HCT116 (cell line): ENCODE measurements at places on chromosomes 2 and 18. TPM values are rescaled to one million over a fixed set of nuclear protein-coding genes. Genes with fewer than 3 reads are reported as not detected.

GRCh38 chr2:152348388-152348787, 13.4 kb downstream of the FMNL2 start:
- no peaks in the 10 kb centered on the region for H3K36me3 ChIP-seq
- H3K4me3 ChIP-seq, result no peak overlapping the region
- no peaks in the 10 kb centered on the region for H3K27me3 ChIP-seq
- DNase-seq, result no peak
- H3K4me1 ChIP-seq, result peaks cover 6% of the 10 kb centered on the region; the same call in 1 of the 2 replicates
- H3K27ac ChIP-seq, result no peak overlapping the region

SPOPL gene
- total RNA-seq, result 48.3 TPM

GRCh38 chr2:15861898-15862297, 78.5 kb upstream of the MYCN start:
- no peak overlapping the region for H3K4me3 ChIP-seq
- no peaks in the 10 kb centered on the region for H3K4me1 ChIP-seq
- no peak for DNase-seq
- peaks cover 13% of the 10 kb centered on the region for H3K27me3 ChIP-seq
- H3K36me3 ChIP-seq, result no peaks in the 10 kb centered on the region

GATA6 gene
- total RNA-seq, result 3.3 TPM

NPAS2 gene
- 20.4 TPM for total RNA-seq

DNA sequence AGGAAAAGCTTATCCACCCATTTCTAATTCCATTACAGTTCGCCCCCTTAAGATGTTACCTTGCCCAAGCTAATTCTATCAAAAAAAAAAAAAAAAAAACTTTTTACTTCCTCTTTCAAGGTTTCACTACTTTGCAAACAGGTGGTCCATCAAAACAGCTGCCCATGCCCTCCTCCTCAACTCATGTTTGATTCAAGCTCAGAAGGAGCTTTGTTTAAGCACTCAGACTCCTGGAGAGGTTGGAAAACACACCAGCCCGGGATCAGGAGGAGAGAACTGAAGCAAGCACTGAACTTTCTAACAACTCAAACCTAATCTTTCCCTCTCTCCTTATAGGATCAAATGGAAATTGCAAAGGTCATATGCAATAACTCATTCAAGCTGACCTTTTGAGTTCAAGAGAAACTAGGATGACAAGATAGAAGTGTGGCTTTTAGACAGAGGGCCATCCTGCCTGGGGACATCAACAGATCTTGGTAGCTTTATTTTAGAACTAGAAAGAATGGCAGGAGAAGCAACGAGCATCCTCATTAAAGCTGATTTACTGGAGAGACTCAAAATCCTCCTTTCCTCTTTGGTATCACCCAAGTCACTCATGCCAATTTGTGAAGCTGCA, 28.3 kb upstream of the FZD7 start:
- H3K36me3 ChIP-seq, result no peaks in the 10 kb centered on the region
- H3K27me3 ChIP-seq, result no peaks in the 10 kb centered on the region
- no peaks in the 10 kb centered on the region for H3K4me1 ChIP-seq
- no peak for DNase-seq
- H3K4me3 ChIP-seq, result no peak overlapping the region

DNA sequence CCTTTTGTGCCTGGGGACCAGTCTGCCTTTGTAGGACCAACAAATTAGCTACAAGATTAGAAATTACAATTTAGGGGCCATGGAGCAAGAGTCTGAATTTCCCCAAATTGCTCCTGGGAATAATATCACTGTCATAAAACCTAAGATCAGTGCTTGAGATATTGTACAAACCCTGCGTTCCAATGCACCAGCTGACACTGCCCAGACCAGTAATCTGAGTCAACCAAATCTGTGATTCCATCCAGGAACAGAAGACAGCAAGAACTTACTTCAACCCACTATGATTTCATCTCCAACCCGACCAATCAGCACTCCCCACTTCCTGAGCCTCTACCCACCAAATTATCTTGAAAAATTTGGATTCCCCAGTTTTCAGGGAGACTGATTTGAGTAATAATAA, 1305.0 kb upstream of the NRXN1 start:
- H3K27ac ChIP-seq, result no peak overlapping the region
- H3K4me3 ChIP-seq, result no peak overlapping the region
- H3K27me3 ChIP-seq, result no peaks in the 10 kb centered on the region
- no peaks in the 10 kb centered on the region for H3K4me1 ChIP-seq
- no peak for DNase-seq

DNA sequence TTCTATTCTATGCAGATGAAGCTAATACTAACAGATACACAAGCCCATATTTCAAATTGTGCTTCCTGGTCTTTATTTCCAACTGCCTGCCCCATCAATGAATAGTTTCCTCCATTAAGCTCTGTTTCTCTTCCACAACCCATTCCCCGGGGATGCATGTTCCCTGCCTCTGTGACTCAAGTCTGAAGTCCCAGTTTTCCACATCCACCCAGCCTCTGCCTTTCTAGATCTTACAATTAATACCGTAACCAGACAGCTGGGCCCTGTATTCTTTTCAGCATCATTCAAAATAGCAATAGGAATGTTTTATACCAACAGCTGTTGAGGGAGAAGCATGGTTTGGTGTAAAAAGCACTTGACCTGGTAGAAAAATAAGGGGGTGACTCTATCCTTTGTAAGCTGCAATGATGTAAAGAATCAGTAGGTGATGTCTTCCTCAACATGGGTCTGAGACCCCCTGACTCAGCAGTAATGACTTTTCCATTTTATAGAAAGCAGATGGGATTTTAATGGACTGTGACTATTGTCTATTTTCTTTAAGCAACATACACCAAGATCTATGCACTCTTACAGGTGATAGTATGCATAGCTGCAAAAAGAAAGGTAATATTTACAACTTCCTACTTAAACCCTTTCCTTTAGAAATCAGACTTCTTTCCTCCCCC, 46.1 kb upstream of the DAPL1 start:
- no peak overlapping the region for H3K27ac ChIP-seq
- DNase-seq, result no peak
- H3K27me3 ChIP-seq, result peaks cover 27% of the 10 kb centered on the region
- no peaks in the 10 kb centered on the region for H3K36me3 ChIP-seq

DNA sequence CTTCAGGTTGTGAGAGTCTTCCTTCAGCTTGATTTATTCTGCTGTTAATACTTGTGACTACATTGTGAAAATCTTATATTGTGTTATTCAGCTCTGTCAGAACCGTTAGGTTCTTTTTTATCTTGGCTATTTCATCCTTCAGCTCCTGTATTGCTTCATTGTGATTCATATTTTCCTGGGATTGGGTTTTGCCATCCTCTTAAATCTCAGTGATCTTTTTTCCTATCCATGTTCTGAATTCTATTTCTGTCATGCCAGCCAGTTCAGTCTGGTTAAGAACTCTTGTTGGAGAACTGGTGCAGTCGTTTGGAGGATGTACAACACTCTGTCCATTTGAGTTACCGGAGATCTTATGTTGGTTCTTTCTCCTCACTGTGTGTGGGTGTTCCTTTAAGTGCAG, 19.1 kb downstream of the MSTN start:
- no peak overlapping the region for H3K27ac ChIP-seq
- no peaks in the 10 kb centered on the region for H3K36me3 ChIP-seq
- H3K27me3 ChIP-seq, result no peaks in the 10 kb centered on the region
- H3K4me3 ChIP-seq, result no peak overlapping the region

CD226 gene
- 1.2 TPM for total RNA-seq

- no peaks in the 10 kb centered on the region for H3K4me1 ChIP-seq
- no peak overlapping the region for H3K4me3 ChIP-seq
- no peak overlapping the region for H3K27ac ChIP-seq
- H3K27me3 ChIP-seq, result no peaks in the 10 kb centered on the region
- DNase-seq, result no peak
- no peaks in the 10 kb centered on the region for H3K36me3 ChIP-seq
Observed at GRCh38 chr2:180848393-180848792, 132.0 kb upstream of the UBE2E3 start.

DNA sequence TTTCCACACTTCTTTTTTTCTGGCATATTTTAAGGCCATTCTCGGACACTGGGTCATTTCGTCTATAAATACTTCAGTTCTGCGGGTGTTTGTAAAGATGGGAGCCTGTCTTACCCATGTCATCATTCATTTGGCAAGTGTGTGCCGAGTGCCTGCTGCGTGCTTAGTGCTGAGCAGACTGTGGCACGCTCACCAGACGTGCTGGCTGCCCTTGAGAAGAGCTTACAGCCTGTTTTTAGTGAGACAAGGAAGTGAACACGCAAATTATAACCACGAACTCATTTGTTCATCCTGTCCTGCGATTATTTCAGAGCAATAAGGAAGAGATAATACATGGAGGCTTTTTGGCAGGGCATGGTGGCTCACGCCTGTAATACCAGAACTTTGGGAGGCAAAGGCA, 10.4 kb upstream of the STON1 start:
- H3K27me3 ChIP-seq, result no peaks in the 10 kb centered on the region
- no peak overlapping the region for H3K4me3 ChIP-seq
- no peaks in the 10 kb centered on the region for H3K36me3 ChIP-seq
- H3K27ac ChIP-seq, result no peak overlapping the region
- no peaks in the 10 kb centered on the region for H3K4me1 ChIP-seq
- no peak for DNase-seq

GRCh38 chr18:25686960-25687500, 335.1 kb upstream of the ZNF521 start:
- no peak overlapping the region for H3K27ac ChIP-seq
- no peaks in the 10 kb centered on the region for H3K36me3 ChIP-seq
- H3K4me3 ChIP-seq, result no peak overlapping the region

GRCh38 chr18:67318651-67319050, 197.9 kb downstream of the DSEL start:
- H3K4me3 ChIP-seq, result no peak overlapping the region
- no peaks in the 10 kb centered on the region for H3K4me1 ChIP-seq
- H3K36me3 ChIP-seq, result no peaks in the 10 kb centered on the region
- no peak for DNase-seq
- no peak overlapping the region for H3K27ac ChIP-seq

ALPP gene
- total RNA-seq, result 0.34 TPM

DNA sequence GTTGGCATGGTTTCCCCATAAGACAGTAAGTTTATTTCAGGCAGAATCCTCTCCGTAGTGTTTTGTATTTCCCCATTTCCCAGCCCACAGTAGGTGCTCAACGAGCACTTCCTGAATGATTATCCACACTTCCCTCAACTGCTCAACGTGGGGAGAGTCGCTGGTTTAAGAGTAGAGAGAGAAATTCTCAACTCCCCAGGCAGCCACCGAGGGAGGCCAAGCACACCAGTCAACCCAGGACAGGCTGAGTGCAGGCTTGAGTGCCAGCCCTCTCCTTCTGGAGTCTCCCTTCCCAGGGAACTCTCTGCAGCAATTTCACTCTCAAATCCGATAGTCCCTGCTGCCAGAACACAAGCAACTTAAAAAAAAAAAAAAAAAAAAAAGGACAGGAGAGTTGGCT, 92.0 kb upstream of the LMAN1 start:
- no peaks in the 10 kb centered on the region for H3K36me3 ChIP-seq
- 0 out of 2 replicates have a peak, but pooled peaks cover 3% of the 10 kb centered on the region for H3K27me3 ChIP-seq
- H3K4me3 ChIP-seq, result no peak overlapping the region
- no peak for DNase-seq

GRCh38 chr18:48555465-48555995, 16.7 kb downstream of the CTIF start:
- H3K27me3 ChIP-seq, result no peaks in the 10 kb centered on the region
- no peaks in the 10 kb centered on the region for H3K36me3 ChIP-seq
- H3K4me1 ChIP-seq, result peaks cover 7% of the 10 kb centered on the region; the same call in 1 of the 2 replicates
- no peak overlapping the region for H3K27ac ChIP-seq
- DNase-seq, result no peak
- H3K4me3 ChIP-seq, result no peak overlapping the region

ERFE gene
- 17.3 TPM for total RNA-seq

- no peak overlapping the region for H3K4me3 ChIP-seq
- no peaks in the 10 kb centered on the region for H3K27me3 ChIP-seq
- peak overlapping the region; percentile 88 for H3K27ac ChIP-seq
- peaks cover 9% of the 10 kb centered on the region; the same call in 1 of the 2 replicates for H3K4me1 ChIP-seq
- peaks cover 6% of the 10 kb centered on the region; the same call in 1 of the 2 replicates for H3K36me3 ChIP-seq
Observed at GRCh38 chr2:226795281-226796011, 4.2 kb downstream of the IRS1 start.

DNA sequence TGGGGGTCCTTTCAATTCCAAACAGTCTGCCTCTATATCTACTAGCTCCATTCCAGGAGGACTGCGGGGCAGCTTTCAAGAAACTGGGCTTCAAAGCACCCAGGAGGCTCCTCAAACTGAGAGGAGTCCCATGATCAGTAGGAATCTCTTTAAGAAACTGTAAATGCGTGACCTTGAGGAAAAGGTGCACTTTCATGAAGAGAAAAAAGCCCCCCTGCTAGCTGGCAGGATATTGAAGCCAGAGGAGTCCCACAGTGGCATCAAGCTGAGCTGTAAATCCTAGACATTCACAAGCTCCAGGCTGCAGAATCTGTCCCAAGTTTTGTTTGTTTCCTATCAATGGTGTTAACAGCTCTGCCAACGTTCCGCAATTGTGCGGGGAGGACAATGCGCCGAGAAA, 790.1 kb downstream of the SLC4A3 start:
- no peaks in the 10 kb centered on the region for H3K27me3 ChIP-seq
- H3K4me1 ChIP-seq, result no peaks in the 10 kb centered on the region
- no peak overlapping the region for H3K27ac ChIP-seq
- no peak overlapping the region for H3K4me3 ChIP-seq
- DNase-seq, result no peak
- H3K36me3 ChIP-seq, result no peaks in the 10 kb centered on the region

DNA sequence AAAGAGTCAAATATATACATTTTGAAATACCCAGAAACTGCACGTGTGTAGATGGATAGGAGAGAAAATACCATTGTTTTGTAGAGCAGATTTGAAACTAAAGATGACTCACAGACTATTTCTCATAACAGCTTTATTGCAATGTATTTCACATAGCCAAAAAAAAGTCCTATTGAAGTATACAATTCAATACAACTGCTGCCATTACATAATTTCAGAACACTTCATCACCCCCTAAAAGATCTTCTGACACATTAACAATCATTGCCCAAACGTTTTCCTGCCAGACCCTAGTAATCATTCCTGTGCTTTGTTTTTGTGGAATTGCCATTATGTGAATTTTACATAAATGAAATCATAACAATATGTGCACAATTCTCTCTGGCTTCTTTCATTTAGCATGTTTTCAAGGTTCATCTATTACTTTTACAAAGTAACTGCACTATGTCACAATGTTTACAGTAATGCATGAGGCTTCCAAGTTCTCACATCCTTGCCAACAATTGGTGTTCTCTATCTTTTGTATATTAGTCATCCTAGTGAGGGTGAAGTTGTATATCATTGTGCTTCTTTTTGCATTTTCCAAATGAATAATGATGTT, 378.6 kb upstream of the CWC22 start:
- no peak overlapping the region for H3K4me3 ChIP-seq
- no peaks in the 10 kb centered on the region for H3K27me3 ChIP-seq
- H3K4me1 ChIP-seq, result no peaks in the 10 kb centered on the region
- H3K27ac ChIP-seq, result no peak overlapping the region
